ENCODE measurements at places on chromosomes 16 and 17. TPM values are rescaled to one million over a fixed set of nuclear protein-coding genes. Genes with fewer than 3 reads are reported as not detected.
A peak's percentile ranks its signal among the peaks of the same experiment; 100 is the strongest.

PPM1D gene
- total RNA-seq: 7.4 TPM

TPSG1 gene
- not detected for total RNA-seq

IGSF6 gene
- total RNA-seq: 0.76 TPM

DNA sequence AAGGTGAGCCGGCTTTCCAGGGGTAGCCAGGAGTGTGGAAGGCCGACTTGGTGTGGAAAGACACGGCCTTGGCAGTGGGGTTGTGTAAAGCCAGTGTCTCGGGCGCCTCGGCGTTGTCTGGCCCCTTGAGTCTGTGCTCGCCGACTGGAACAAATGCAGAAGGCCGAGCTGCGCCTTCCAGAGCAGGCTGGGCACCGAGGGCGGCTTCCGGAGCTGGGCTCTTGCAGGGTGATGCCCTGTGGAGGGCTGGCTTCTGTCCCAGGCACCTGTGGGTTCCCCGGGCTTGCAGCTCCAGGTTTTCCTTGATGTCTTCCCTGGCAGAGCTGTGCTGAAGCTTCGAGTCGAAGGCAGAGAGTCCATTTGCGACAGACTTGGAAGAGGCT, 8.0 kb downstream of the ZNF750 start:
- H3K4me3 ChIP-seq: peak overlapping the region; percentile 46
- H3K27me3 ChIP-seq: no peaks in the 10 kb centered on the region
- H3K36me3 ChIP-seq: peaks cover 11% of the 10 kb centered on the region
- peak overlapping the region; percentile 79 for H3K27ac ChIP-seq
- DNase-seq: no peak

DNA sequence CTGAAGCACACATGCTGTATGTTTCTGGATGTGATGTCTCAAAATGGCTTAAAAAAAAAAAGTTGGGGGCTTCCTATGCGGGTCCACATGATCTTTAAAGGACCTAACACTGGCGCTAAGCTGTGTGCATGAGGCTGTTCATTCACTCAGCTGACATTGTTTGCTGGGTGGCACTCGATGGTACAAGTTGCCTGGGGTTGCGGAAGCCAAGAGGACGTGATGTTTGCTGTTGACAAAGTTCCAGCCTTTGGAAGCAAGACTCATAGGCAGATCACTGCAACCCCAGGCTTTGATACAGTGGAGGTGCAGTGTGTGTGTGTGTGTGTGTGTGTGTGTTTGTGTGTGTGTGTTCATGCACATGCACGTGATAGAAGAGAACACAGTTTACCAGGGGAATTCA, 29.5 kb upstream of the DNAI2 start:
- H3K36me3 ChIP-seq: no peaks in the 10 kb centered on the region
- H3K4me1 ChIP-seq: peaks cover 39% of the 10 kb centered on the region
- DNase-seq: no peak
- no peak overlapping the region for H3K4me3 ChIP-seq
- no peaks in the 10 kb centered on the region for H3K27me3 ChIP-seq

GRCh38 chr16:67963662-67964321, 4.6 kb downstream of the SLC12A4 start:
- peak; percentile 70 for DNase-seq
- peaks cover 80% of the 10 kb centered on the region for H3K4me1 ChIP-seq
- peaks cover 62% of the 10 kb centered on the region for H3K36me3 ChIP-seq
- peak overlapping the region; percentile 6 for H3K4me3 ChIP-seq
- peak overlapping the region; percentile 95 for H3K27ac ChIP-seq

GRCh38 chr16:74998481-74999218, at the start of gene ZNRF1:
ZNRF1 (plus strand) TSS chr16:74999024; CDS start chr16:74999672, 648 bp downstream.
- H3K27me3 ChIP-seq: no peaks in the 10 kb centered on the region
- H3K27ac ChIP-seq: peak within 1 kb of the TSS; percentile 85
- H3K4me3 ChIP-seq: peak within 1 kb of the TSS; percentile 65
- H3K4me1 ChIP-seq: peaks cover 45% of the 10 kb centered on the region

DNA sequence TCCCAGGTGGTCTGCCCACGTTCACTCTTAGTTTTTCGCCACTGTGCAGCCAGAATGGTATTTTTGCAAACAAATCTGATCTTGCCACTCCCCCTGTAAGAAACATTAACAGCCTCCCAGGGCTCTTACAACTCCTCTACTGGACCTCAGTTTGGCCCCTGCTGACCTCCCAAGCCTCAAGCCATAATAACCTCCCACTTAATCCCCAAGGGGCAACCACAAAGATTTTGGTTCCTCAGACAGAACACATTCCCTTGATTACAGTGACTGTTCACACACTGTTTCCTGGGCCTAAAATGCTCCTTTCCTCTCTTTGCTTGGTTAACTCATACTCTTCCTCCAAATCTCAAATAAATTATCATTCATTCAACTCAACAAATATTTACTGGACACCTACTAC, 21.5 kb upstream of the CD300E start:
- no peak overlapping the region for H3K4me3 ChIP-seq
- no peaks in the 10 kb centered on the region for H3K27me3 ChIP-seq
- H3K27ac ChIP-seq: no peak overlapping the region
- no peak for DNase-seq
- H3K36me3 ChIP-seq: no peaks in the 10 kb centered on the region

DNA sequence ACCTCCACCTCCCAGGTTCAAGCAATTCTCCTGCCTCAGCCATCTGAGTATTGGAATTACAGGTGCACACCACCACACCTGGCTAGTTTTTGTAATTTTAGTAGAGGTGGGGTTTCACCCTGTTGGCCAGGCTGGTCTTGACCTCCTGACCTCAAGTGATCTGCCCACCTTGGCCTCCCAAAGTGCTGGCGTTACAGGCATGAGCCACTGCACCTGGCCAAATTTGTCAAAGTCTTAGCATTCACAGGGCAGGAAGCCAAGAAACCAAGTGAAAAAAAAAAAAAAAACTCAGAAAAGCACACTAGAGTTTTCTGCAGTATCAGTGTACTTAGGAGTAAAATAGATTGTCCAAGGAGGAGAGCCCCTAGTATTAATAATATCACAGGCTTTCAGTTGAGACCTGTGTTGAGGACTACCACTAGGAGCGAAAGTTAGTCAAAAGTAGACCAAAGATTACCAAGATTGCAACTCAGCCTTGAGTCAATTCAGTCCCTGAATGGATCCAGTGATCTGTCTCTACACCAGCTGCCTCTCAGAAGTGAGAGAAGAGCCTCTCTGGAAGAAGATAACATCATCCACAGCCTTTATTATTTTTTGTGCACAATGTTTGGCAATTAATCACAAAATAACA, 159.7 kb downstream of the CEP112 start:
- DNase-seq: no peak
- H3K27ac ChIP-seq: no peak overlapping the region
- no peaks in the 10 kb centered on the region for H3K4me1 ChIP-seq
- no peak overlapping the region for H3K4me3 ChIP-seq
- no peaks in the 10 kb centered on the region for H3K27me3 ChIP-seq

GRCh38 chr17:9178319-9178718, 157.0 kb downstream of the NTN1 start:
- H3K27me3 ChIP-seq: no peaks in the 10 kb centered on the region
- no peaks in the 10 kb centered on the region for H3K36me3 ChIP-seq
- H3K4me1 ChIP-seq: no peaks in the 10 kb centered on the region

DNA sequence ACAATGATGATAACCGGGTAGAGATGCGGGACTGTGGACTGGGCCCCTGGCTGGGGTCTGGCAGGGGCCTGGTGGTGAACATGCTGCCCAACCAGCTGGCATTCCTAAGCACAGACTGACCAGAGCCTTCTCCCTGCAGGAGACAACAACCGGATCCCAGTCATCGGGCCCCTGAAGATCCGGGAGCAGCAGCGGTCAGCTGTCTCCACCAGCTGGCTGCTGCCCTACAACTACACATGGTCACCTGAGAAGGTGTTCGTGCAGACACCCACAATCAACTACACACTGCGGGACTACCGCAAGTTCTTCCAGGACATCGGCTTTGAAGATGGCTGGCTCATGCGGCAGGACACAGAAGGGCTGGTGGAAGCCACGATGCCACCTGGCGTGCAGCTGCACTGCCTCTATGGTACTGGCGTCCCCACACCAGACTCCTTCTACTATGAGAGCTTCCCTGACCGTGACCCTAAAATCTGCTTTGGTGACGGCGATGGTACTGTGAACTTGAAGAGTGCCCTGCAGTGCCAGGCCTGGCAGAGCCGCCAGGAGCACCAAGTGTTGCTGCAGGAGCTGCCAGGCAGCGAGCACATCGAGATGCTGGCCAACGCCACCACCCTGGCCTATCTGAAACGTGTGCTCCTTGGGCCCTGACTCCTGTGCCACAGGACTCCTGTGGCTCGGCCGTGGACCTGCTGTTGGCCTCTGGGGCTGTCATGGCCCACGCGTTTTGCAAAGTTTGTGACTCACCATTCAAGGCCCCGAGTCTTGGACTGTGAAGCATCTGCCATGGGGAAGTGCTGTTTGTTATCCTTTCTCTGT, 5.1 kb upstream of the SLC7A6 start:
- peak; percentile 55 for DNase-seq
- peaks cover 71% of the 10 kb centered on the region for H3K36me3 ChIP-seq
- peaks cover 15% of the 10 kb centered on the region for H3K4me1 ChIP-seq
- peak overlapping the region; percentile 70 for H3K27ac ChIP-seq
- H3K4me3 ChIP-seq: no peak overlapping the region
- H3K27me3 ChIP-seq: no peaks in the 10 kb centered on the region

- no peak overlapping the region for H3K4me3 ChIP-seq
- no peak for DNase-seq
- H3K4me1 ChIP-seq: peaks cover 64% of the 10 kb centered on the region
- H3K27ac ChIP-seq: peak overlapping the region; percentile 92
Measured at GRCh38 chr16:4218202-4218601, 23.7 kb downstream of the SRL start.

GRCh38 chr17:81583589-81584342, 31.6 kb upstream of the FAAP100 start:
- H3K4me1 ChIP-seq: peaks cover 12% of the 10 kb centered on the region
- H3K27me3 ChIP-seq: no peaks in the 10 kb centered on the region
- no peak overlapping the region for H3K4me3 ChIP-seq
- DNase-seq: no peak
- no peaks in the 10 kb centered on the region for H3K36me3 ChIP-seq

- peak; percentile 56 for DNase-seq
- no peaks in the 10 kb centered on the region for H3K36me3 ChIP-seq
- H3K4me3 ChIP-seq: no peak overlapping the region
- H3K4me1 ChIP-seq: no peaks in the 10 kb centered on the region
- H3K27ac ChIP-seq: peak overlapping the region; percentile 65
Measured at GRCh38 chr16:78684030-78684611, 584.7 kb downstream of the WWOX start.

Measured in heart left ventricle (tissue), 16 donors.